Pancreas (tissue), 10 donors: ENCODE measurements at places on chromosomes 16 and 17. TPM values are rescaled to one million over a fixed set of nuclear protein-coding genes. Genes with fewer than 3 reads are reported as not detected.

CDRT4 gene
- total RNA-seq = 1.8 TPM

DNA sequence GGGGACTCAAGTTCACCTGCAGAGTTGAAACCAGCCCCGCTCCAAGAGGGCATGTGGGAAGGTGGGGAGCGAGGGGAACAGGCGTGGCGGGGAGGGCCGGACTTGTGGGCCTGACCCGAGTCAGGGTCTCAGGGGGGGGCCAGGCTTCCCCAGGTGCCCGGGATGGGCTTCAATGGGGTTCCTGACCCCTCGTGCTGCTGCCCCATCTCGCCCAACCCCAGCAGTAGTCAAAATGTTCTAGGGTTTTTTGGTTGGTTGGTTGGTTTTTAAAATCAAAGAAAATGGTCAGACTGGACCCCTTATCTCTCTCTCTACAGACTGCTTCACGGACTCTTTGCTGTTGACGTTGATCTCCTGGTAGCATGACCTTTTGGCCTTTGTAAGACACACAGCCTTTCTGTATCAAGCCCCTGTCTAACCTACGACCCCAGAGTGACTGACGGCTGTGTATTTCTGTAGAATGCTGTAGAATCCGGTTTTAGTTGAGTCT is 69.5 kb downstream of the AMFR start:
- DNase-seq = no peak

DNA sequence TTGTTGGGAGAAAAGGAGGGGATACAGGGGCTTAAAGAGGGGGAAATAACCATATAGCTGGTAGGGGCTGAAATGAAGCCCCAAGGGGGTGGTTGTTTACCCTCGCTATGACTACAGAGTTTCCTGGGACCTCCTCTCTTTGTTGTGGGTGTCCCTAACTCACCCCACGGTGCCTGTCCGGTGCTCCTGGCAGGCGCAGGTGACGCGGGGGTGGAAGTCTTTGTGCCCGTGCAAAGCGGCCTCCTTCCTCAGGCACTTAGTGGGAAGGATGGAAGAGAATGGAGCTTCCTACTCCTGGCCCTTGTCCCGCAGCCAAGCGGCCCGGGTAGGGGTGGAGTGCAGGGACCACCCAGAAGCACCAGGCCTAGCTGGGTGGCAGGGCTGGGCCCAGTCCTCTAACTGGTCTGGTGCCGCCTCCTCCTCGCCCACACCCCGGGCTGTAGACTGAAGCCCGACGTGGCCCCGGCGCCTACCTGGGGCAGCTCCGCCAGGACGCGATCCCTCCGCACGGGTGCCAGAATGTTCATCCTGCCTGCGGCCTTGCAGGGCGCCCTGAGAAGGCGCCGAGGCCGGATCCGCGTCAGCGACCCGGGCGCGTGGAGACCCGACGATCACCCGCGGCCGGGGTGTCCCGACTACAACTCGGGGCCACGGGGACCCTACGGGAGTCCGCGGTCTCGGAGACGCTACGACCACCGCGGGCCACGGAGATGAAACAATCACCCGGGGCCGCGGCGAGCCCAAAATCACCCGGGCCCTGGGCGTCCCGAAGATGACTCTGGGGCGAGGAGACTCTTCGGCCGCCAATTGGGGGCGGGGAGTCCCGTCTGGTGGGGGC is 709 bp downstream of the RAB34 start:
- peak; percentile 81 for DNase-seq

DNA sequence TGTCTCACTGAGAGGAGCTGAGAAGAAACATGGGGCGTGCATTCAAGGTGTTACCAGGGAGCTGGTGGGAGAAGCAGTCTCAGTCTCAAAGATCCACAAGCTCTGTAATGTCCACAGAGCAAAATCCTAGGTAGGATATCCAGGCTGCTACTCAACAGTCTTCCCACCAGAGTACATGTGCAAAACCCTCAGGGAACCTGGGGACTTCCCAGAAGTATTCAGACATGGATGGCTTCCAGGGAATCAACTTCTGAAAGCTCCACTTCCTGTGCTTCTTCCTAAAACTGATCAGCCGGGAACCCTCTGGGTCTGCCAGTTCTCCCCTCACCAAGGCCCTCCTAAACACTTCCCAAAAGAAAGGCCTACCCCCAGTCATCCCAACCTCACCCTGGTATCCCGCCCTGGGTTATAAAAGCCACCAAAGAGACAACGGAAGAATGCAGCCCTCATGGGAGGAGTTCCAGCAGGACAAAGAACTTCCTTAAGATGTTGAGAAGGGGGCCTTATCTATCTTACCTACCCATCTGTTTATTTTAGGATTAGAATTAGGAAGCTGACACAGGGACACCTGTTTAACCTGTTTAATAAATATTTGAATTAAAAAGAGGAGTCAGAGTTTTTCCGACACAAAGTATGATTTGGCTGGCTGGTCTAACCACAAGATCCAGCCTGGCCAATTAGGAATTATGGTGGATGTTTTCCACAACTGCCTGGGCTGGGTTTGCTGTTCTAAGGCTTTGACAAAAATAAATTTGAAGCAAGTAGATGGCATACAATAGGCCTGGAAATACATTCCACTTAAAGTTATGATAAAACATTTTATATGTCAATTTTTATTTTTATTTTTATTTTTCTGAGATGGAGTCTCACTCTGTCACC is 37.0 kb downstream of the CUEDC1 start:
- DNase-seq = no peak

DNA sequence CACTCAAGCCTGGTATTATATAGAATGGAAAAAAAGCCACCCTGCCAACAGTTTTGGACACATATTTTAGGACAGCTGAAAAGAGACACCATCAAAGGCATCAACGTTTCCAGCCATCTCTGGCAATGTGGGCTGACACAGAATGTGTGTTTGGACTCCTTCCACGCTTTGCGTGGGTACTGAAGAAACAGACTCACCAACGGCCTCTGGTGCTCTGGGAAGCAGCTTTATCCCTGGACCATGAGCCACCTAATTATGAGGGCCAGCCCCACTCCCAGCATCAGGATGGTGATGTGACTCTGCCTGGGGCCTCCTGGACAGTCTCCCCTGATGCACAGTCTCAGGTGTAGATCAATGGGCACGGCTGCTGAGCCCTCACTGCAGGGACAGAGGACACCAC is 27.9 kb downstream of the CCDC57 start:
- DNase-seq = no peak

- DNase-seq = no peak
Observed at GRCh38 chr17:42989726-42990652, 8.2 kb upstream of the RPL27 start.

GRCh38 chr17:82390860-82391435 is 19.4 kb downstream of the UTS2R start:
- peak; percentile 49 for DNase-seq

GRCh38 chr17:44309472-44309871 is 1.1 kb downstream of the RUNDC3A start:
- no peak for DNase-seq
